ENCODE measurements at places on chromosomes 1 and 21.

DNA sequence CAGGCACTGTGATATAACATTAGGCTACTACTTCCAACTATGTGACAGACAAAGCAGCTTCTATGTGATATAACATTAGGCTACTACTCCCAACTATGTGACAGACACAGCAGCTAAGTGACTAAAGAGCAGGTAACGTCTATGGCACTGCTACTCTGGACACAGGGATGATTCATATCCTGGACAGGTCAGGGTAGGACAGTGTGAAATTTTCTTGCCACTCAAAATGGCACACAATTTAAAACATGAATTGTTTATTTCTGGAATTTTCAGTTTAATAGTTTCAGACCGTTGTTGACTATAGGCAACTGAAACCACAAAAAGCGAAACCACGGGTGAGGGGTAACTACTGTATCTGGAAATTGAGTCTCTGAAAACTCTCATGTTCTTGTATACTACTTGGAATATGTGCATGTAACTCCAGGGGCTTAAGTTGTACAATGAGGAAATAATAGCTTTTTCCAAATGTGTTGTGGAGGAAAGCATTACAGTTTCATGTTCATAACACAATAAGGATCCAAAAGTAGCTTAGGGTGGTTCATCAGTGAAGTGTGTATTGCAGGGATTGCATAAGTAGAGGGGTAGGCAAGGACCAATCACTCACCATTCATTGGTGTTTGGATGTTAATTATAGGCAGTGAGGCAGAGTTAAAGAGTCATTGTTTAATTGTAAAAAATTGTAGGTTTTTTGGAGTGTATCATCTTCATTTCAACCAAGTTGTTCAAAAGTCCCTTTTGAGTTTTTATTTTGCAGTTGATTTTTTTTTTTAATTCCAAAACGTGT, 5.3 kb downstream of the DTL start:
- DNase-seq: no peak

- peak; percentile 67 for DNase-seq
Observed at GRCh38 chr1:91700332-91700731, 185.6 kb downstream of the TGFBR3 start.

GRCh38 chr1:72230746-72231145, 51.6 kb downstream of the NEGR1 start:
- no peak for DNase-seq

- no peak for DNase-seq
Observed at GRCh38 chr1:6389971-6390370, 3.6 kb downstream of the ACOT7 start.

- DNase-seq: no peak
Observed at GRCh38 chr1:26015358-26015757, 6.2 kb upstream of the EXTL1 start.

- no peak for DNase-seq
Observed at GRCh38 chr1:67085326-67085725, 31.4 kb upstream of the SLC35D1 start.

GRCh38 chr1:43044572-43045361, 86.1 kb upstream of the SLC2A1 start:
- DNase-seq: no peak

DNA sequence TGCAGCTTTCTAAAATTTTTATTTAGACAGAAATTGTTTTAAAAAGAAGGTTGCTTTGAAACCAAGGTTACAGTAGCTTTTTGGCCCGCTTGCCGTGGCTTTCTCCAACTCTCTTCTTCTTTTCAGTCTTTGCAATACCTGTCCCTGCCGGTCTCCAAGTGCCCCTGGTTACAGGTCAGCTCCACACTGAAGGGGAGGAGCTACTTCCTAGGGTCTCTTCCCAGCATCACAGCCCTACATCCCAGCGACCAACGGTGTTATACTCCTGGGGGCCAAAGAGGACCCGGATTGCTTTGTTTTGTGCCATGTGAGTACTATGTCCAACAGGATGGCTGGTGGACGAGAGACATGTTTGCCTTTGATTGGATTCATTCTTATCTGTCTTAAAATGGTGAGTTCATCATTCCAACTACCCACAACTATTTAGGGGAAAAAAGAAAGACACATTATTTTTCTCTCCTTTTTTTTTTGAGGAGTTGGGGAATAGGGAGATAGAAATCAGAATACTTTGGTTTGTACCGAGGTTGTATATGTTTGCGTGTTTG, at the start of gene FNDC7:
Gene FNDC7, plus strand, starts transcription at position 303 of the 545 bp plus-strand sequence. Its CDS starts 26 bp downstream, at position 329.
- DNase-seq: no peak

DNA sequence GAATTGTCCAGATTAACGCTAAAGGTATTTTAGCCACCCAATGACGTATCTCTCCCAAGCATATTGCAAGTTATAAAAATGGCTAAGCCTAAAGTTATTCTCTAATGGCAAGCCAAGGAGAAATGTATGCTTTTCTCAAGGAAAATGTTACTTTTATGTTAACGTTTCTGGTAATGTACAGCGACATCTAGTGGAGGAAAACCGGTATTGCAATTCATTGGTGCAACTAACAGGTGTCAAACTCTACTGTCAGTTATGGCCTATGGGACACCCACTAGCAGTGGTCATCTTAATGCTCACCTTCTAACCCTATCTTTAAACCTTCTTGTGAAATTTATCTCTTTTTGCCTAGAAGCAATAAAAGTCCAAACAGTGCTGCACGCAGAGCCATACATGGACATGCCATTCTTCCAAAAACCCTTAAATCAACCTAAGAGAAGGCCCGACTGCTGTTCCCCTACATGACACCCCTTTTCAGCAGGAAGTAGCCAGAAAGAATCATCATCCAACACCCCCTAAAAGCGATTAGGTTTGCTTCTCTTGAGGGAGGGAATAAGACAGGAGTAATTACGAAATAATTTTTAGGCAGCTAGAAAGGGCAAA, 68.7 kb upstream of the LRIF1 start:
- DNase-seq: no peak

DNA sequence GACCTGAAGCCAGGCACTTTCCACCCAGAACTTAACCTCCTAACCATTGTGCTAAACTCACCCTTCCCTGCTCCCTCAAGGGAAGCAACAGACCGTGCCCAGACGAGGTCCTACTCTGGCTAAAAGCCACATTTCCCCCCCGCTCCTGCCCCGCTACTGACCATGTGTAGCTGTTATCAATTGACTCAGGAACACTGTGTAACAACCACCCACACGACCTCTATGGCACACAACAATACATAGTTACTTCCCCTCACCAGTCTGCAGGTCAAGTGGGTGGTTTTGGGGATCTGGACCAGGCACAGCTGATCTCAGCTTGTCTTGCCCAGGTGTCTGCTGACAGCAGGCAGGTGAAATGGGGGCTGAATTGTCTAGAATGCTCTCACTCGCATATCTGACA, 40.1 kb downstream of the CAMK2N1 start:
- no peak for DNase-seq

GRCh38 chr1:213268221-213268620, 217.2 kb downstream of the RPS6KC1 start:
- DNase-seq: no peak

DNA sequence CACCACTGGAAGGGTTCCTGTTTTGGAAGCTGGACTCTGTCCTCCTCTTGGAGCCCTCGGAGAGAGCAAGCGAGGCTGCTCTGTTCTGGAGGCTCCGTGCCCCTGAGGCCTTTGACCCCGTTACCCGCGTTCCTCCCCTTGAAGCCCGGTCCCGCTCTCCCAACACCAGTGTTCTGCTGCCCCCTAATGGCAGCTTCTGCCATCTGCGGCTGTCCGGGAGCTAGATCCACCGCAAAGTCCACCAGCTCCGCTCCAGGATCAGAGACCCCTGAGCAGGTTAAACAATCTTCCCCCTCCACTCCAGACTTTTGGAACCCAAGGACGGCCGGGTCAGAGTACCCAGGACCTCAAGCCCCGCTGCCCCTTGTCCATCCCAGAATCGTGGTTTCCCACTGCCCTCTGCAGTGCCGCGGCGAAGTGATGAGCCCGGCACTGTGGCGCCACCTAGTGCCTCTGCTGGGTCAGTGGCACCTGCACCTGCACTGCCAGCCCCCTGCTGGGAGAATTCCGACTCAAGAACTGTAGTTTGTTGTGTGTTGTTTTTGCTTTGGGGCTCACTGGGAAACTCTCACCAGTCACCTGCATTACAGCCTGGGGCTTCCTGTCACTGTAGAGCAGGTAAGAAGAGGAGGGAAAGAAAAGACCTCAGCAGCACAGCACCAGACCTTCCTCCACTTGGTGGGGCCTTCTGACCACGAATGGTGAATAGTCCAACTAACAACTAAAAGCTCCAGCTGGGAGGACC, 63.5 kb upstream of the NFASC start:
- no peak for DNase-seq

DNA sequence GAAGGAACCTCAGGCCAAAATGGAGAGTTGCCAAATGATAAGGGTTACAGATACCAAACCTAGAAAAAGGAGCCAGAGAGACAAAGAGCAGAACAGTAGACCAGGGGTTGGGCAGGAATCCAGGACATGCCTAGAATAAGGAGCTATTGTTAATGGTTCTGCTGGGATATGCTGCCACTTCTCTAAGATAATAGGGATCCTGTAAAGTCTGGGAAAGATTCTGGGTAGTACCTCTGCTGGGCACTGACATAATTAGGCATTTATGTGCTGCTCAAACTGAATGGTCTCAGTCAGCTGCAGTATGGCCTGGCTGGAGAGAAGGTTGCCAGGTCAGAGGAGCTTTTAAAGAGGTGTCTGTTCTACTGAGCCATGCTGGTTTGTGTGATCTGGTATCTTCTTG, 19.9 kb upstream of the NRIP1 start:
- no peak for DNase-seq

- no peak for DNase-seq
Observed at GRCh38 chr21:28487455-28488070, 505.1 kb downstream of the LTN1 start.

DNA sequence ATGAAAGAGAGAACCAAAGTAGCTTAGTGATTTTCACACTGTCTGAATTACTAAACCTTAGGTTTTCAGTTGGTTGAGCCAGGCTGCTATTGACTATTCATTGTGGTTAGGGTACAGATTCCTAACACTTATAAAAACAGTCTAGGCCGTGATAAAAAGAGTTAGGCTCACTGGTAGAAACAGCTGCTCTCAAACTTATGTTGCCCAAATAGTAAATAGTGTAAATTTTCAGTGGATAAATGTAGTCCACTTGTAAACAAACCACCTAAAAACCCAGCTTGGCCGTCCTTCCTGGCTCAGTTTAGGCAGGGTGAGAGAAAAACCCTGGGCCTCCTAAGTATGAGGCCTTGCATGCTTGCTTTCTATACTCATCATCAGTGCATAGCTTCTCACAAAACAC, 34.9 kb downstream of the ARID1A start:
- no peak for DNase-seq

Measured in GM04503 (cell line).